ENCODE measurements at places on chromosomes 5 and 9.

- no peak for DNase-seq
Measured at GRCh38 chr9:29556317-29556716, 1983.0 kb upstream of the C9orf72 start.

DNA sequence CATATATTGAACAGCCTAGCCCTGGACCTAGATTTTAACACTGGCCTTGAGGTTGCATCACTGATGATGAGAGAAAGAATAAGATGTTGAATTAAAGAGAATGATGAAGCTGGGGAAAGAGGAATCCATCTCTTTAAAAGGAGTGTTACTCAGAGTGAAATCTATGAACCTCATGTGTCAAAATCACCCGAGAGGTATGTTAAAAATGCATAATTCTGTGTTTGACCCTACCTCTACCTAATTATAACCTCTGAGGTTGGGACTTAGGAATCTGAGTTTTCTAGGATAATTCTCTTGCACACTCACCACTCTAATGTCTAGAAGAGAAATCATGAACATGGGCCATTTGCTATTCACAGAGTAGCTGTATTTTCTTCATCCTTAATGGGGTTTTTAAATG, 479.4 kb downstream of the ENC1 start:
- DNase-seq = no peak

DNA sequence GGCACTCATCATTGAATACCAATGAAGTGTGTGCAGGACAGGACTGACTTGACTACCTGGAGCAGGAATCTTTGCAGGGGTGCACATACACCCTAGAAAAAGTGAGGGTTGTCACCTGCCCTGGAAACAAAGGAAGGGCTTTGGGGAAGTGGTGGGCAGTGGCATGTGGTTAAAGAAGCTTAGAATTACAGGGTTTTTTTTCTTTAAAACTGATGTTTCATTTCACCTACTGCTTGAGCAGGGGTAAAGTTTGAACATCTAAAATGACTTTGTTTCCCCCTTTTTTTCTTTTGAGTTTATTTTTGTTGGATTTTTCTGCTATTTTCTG, 2.0 kb upstream of the KDM3B start:
- no peak for DNase-seq

DNA sequence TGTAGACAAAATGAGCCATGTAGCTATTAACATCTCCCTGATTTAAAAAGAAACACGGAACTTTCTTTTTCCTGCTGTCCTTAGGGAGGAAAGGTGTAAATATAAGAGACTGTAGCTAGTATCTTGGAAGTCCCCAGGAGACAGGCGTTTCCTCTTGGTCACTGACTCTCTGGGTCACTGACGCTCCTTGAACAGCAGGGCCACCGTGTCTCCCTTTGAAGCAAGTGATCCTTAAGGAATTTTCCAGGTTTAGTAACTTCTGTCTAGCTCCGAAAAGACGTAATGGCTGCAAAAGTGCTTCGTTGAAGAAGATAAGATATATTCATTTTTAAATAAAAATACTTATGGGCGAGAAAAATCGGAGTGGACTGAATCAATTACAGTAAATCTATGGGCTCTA, 745 bp upstream of the CLTA start:
- no peak for DNase-seq

DNA sequence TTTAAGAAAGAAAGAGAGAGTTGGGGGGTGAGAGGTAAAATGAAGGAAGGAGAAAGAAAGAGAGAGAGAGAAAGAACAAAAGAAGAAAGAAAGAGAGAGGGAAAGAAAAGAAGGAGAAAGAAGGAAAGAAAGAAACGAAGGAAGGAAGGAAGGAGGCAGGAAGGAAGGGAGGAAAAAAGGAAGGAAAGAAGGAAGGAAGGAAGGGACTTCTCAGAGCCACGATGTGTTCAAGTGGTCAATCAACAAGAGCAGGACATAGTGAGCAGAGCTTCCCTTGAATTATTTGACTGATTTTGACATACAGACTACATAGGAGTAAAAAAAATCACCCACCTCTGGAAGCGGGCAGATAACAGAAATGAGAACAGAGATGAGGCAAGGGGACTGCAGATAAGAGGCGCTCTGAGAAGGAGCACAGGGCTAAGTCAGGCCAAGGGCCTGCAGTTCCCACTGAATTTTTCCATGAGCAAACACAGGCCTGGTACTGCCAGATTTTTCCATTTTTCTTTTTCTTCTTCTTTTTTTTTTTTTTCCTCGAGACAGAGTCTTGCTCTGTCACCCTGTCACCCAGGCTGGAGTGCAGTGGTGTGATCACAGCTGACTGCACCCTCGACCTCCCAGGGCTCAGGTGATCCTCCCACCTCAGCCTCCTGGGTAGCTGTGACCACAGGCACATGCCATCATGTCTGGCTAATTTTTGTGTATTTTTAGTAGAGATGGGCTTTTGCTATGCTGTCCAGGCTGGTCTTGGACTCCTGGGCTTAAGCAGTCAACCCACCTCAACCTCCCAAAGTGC, 77.7 kb upstream of the IL17B start:
- DNase-seq = no peak

DNA sequence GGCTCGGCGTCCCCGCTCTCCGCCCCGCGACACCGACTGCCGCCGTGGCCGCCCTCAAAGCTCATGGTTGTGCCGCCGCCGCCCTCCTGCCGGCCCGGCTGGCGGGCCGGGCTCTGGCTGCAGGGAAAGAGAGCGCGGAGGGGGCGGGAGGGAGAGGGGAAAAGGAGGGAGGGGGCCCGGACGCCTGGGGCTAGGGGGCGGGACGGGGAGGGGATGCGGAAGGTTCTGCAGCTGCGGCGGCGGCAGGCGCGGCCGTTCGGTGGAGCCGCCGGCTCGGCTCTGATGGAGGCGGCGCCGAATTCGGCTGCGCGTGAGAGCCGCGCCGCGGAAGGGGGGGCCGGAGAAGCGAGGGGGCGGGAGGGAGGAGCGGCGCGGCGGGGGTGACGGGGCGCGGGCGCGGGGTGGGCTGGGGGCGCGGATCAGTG, at the start of gene MARCHF11:
Gene MARCHF11 (minus strand): TSS at position 281 of the 425 bp plus-strand sequence. CDS start 216 bp downstream, at position 65.
- DNase-seq = no peak

GRCh38 chr9:130378875-130379648, 65.7 kb upstream of the ASS1 start:
- DNase-seq = no peak

- DNase-seq = no peak
Measured at GRCh38 chr5:130836729-130837649, 328.1 kb downstream of the HINT1 start.

Data from T-helper 2 cell (primary cell).